ENCODE measurements at places on chromosomes 12 and 14. TPM values are rescaled to one million over a fixed set of nuclear protein-coding genes. Genes with fewer than 3 reads are reported as not detected.

- DNase-seq = no peak
These were observed 761.6 kb downstream of the BCL11B start for GRCh38 chr14:98510392-98510791.

GRCh38 chr12:59365133-59365532 is 230.7 kb upstream of the SLC16A7 start:
- DNase-seq = no peak

The VRTN gene
- total RNA-seq = not detected

The VAMP1 gene
- total RNA-seq = 8.0 TPM

Data from LHCN-M2 (cell line).